ENCODE measurements at places on chromosomes 5 and 9.

DNA sequence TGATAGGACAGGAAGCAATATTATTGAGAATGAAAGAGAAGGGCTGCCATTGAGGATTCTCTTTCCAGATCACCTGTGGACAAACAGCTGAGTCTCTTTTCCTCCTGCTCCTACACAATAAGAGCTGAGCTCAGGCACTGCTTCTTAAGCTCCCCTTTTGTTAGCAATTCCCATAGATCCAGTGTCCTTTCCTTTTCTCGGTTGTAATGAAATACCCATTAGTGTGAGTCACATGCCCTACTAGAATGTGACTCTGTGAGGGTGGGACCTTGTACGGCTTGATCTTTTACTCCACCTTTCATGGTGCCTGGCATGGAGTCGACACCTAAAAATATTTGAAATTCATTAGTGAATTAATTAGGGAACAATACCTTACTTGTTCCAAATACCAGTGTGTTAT lies 269.2 kb downstream of the NR3C1 start:
- DNase-seq = no peak

- DNase-seq = peak; percentile 73
Observed at GRCh38 chr5:73796164-73797131, 170.5 kb downstream of the ARHGEF28 start.

DNA sequence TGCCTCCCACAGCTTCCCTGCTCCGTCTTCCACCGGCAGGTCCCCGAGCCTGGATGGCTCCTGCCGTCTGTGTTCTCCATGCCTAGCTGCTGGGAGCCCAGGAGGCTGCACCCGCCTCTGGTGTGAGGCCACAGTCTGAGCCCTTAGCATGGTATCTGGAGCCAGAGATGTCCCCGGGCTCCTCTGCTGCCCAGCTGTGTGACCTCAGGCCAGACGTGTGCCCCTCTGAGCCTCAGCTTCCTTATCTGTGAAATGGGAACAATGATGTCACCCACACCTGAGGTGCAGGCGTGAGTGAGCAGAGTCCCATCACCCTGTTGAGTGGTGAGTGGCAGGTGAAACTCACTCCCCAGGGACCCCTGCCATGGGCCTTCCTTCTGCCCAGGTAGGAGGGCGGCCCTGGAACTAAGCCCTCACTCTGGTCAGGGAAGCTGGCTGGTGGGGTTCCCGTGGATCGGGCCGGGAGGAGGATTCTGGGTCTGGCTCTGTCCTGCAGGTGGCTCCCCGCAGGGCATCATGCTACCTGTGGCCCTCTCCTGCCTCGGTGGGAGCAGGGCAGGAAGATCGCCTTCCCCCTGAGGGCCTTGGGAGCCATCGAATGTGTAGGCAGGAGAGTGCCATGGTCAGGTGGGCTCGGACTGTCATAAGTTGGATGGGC lies 239.0 kb downstream of the PBX3 start:
- peak; percentile 34 for DNase-seq

DNA sequence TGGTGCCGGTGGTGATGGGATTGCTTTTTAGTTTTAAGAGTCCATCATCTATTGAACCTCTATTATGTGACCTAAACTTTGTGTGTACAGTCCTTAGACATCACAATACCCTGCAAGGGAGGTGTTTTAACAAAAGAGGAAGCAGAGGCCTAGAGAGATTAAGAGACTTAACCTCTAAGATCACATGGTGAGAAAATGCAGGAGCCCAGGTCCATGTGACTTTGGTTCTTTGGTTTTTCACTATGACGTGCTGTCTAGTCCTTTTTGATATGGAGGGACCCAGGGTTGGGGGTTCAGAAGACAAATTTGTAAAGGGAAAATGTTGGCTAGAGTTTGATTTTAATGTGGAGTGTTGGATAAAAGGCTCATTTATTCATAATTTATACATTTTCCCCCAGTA lies 34.1 kb upstream of the TRMT10B start:
- no peak for DNase-seq

- no peak for DNase-seq
Observed at GRCh38 chr5:79135790-79136553, 24.4 kb downstream of the BHMT start.

- no peak for DNase-seq
Observed at GRCh38 chr5:54738973-54739367, 221.4 kb downstream of the SNX18 start.

DNA sequence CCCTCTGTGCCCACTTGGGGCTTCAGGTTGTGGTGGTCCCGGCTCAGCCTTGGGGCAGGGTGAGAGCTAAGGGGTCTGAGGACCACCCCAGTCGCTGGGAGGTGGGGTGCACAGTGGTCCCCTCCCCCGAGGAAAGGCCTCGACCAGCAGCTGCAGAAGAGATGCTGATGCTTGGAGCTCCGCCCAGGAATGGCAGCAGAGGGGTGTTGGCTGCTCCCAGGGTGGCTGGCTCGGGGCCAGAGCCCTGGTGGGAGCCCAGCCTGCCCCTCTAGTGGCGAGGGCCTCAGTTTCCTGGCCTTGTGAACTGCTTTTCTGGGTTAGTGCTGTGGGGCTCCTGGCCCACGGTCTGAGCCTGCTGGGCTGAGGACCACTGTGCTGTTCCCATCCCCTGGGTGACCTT lies 1.2 kb downstream of the DIPK1B start:
- DNase-seq = no peak

DNA sequence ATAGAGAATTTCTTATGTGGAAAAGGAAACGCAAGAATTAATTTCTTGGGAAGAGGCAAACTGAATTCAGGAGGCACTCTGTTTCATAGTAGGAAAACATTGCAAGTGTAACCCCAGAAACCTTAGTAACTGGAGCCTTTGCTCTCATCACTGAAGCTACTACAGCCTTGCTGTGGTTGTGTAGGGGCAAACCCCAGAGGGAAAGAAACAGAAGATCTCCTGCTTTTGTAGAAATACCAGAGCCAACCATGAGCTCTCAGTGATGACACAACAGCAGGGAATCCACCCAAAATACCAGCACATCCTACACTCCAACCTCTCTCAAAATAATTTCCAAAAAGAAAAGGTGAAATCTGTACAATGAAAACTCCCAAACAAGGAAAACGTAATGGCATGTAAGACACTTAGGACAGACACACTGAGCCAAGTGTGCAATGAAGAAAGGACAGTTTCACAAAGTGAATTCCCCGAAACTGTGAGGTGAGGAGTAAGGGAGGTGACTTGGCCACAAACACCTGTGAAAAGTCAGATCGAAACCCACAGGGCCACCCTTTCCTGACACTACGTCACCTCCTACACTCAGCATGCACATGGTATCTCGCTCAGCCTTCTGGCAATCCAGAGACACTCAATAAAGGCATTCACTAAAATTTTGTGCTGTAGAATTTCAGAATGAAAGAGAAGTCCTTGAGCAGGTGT lies 8.5 kb upstream of the ACSL6 start:
- DNase-seq = no peak

- no peak for DNase-seq
Observed at GRCh38 chr5:17359451-17360011, 138.5 kb upstream of the TAF11L2 start.

GRCh38 chr9:89999534-90000370 lies 394.9 kb downstream of the GADD45G start:
- peak; percentile 69 for DNase-seq

DNA sequence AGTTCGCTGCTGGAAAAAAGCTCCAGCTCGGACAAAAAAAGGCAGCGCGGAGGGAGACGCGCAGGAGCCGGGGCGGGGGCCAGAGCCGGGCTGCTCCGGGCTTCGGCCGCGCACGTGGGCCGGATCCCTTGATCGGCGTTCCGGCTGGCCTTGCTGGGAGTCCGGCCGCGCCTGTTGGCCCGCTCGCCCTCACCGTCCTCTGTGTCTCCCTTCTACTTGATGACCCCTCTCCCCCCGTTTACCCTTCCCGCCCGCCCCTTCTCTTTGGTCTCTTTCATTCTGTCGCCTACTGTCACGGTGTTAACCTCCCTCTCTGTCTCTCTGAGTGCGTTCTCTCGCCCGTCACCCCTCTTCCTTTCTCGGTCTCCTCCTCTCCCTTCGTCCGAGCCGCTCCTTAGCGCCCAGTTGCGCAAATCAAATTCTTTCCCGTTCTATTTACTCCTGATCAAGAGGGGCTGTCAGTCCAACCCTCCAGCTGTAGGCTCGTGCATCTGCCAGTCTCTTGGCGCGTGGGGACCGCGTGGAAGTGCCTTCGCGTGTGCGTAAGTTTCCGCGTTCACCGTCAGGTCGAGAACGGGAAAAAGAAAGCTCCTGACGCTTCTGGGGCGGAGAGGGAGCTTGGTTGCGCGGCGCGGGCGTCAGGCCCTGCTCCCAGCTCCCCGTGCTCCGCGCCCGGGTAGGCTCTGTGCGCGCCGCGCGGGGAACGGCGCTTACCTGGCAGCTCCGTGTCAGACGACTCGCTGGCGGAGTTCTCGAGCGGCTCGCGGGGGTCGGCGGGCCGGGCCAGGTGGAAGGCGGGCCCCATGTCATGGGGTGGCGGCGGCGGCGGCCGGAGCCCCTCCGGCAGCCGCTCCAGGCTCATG lies 798 bp downstream of the PITX1 start:
- DNase-seq = no peak

GRCh38 chr9:111154081-111154562 lies 115.9 kb upstream of the LPAR1 start:
- no peak for DNase-seq

- no peak for DNase-seq
Observed at GRCh38 chr5:177189416-177189815, 55.8 kb downstream of the NSD1 start.

- DNase-seq = no peak
Observed at GRCh38 chr5:30113542-30113941, 1079.9 kb upstream of the CDH6 start.

GRCh38 chr5:39209924-39210323 lies 9.4 kb downstream of the FYB1 start:
- no peak for DNase-seq

DNA sequence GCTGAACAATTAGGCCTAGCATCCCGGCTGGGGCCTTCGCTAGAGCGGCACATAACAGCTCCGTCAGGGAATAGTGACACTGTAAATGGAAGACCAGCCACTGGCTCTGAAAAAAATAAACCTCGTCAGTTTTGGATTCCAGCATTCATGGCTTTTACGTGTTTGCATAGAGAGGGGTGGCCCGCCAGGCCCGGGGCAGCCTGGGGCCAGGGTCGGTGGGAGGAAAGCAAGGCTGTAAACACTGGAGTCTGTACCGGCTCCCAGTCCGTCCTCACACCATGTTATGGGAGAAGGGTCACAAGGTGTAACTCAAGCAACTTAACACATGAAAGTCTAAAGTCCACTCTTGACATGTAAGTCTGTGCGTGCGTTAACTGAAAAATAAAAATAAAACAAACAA lies 11.2 kb downstream of the CCNI2 start:
- DNase-seq = no peak

GRCh38 chr5:61281686-61282085 lies 50.4 kb upstream of the ZSWIM6 start:
- no peak for DNase-seq

DNA sequence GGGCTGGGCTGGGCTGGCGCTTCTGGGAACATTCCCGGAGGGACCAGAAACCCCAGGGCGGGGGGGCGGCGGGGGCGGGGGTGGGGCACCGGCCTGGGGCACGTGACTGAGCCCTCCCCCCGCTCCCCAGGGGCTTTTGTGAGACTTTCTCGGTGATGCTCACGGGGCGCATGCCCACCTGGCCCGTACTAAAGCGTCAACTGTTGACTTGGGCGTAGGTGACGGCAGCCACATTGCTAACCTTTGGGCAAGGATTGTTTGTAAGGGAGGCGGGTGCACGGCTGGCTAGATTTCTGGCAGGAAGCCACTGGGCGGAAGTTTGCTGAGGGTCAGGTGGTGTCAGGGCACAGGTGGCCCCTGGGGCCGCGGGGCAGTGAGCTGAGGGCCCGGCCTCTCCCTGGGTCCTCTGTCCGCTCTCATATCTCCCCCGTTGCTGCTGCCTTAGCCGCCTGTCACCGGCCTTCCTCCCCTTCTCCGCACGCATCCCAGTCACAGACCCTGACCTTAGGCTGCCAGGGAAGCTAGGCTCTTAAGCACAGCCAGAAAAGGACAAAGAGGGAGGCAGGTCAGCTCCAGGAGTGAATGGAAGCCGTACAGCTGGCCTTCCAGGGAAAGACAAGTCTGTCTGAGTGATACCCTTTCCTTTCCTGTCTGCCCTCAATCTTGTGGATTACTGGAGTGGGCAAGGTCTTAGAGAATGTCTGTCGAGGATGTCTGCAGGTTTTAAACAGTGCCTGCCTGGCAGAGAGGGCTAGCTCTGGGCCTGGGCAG lies 812 bp downstream of the CACFD1 start:
- peak; percentile 79 for DNase-seq

DNA sequence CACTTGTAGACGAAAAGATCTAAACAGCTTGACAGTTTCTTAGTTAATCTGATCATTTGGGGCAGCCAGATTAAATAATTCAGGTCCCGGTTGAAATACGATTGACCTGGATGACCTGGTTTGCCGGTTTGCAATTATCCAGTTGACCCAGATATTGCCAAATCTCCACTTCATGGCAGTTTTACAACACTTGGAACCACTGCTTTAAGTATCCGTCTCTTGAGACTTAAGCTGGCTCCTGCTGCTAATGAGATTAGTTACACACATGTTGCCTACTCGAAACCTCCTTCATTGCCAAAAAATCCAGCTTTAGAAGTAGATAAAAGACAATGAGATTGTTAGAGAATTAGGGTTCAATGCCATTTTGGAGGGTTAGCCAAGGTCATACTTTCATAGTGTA lies 136.2 kb upstream of the HAPLN1 start:
- DNase-seq = no peak

DNA sequence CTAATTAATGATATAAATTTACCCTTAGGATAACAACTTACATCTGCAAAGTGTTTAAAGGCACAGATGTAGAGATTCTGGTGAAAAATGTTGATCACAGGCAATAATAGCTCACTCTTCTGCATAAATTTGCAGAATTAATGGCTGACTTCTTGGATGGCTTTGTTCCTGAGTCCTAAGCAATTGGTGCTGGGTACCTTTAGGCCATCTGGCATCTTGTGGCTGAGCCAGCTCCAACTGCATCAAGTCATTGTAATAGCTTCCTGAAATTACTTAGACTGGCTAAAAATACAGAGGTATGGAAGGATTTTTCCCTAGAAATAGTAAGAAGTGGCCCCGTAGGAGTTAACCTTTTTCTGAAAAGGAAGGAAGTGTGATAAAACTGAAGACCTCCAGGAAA lies 118.3 kb upstream of the MINAR2 start:
- DNase-seq = no peak

- no peak for DNase-seq
Observed at GRCh38 chr9:9061627-9062026, 1262.0 kb upstream of the DMAC1 start.

GRCh38 chr5:43376496-43377140 lies 35.6 kb downstream of the CCL28 start:
- DNase-seq = no peak

DNA sequence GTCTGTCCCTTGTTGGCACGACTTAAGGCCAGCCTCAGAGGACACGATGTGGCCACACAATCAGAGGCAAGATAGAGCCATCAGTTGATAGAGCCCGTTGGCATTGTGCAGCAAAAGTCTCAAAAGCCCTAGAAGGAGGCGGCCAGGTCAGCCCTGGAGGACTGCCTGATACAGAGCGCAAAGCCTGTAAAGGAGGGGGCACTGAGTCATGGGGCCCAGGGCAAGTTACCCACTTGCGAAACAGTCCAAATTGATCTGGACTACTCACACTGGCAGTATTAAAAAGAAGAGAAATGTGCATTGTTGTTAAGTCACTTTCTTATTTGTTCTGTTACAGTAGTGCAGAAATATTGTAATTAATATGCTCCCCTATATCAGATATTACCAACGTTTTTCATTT lies 51.5 kb downstream of the KLF9 start:
- DNase-seq = no peak

- DNase-seq = no peak
Observed at GRCh38 chr9:110278080-110278707, 21.9 kb upstream of the TXN start.
